ENCODE measurements at places on chromosomes 6 and 20.

DNA sequence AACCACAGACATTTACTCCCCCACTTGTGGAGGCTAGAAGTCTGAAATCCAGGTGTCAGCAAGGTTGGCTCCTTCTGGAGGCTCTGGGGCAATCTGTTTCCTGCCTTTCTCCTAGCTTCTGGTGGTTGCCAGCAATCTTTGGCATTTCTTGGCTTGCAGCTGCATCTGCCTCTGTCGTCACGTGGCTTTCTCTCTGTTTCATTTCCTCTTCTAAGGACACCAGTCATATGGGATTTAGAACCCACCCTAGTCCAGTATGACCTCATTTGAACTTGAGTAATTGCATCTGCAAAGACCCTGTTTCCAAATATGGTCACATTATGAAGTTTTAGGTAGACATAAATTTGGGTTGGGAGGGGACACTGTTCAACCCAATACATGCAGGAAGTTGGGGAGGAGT, 56.2 kb upstream of the EPB41L1 start:
- no peak overlapping the region for H3K4me3 ChIP-seq
- no peak overlapping the region for H3K27ac ChIP-seq
- peaks cover 4% of the 10 kb centered on the region for H3K4me1 ChIP-seq
- peaks cover 64% of the 10 kb centered on the region for H3K27me3 ChIP-seq
- no peaks in the 10 kb centered on the region for H3K36me3 ChIP-seq

DNA sequence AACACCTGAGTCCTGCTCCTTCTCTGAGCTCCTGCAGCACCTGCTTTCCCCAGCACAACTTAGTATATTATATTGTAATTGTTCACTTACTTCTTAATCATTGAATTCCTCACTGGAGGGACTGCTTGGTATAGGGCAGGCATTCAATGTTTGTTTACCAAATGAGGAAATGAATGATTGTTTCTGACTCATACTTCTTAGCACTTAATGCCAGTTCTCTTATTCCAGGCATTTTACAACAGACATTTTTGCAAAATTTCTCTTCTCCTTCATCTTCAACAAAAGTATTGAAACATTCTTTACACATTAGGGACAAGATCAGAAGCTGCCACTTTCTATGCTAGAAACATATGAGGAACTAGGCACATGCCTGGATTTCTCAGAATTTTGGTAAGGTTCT, 119.4 kb downstream of the TBX18 start:
- no peak overlapping the region for H3K27ac ChIP-seq
- no peaks in the 10 kb centered on the region for H3K27me3 ChIP-seq
- no peak for DNase-seq
- no peak overlapping the region for H3K4me3 ChIP-seq

GRCh38 chr6:152598421-152598820, 38.7 kb downstream of the SYNE1 start:
- no peak overlapping the region for H3K27ac ChIP-seq
- H3K4me3 ChIP-seq: no peak overlapping the region
- no peaks in the 10 kb centered on the region for H3K27me3 ChIP-seq
- no peak for DNase-seq
- H3K4me1 ChIP-seq: no peaks in the 10 kb centered on the region

DNA sequence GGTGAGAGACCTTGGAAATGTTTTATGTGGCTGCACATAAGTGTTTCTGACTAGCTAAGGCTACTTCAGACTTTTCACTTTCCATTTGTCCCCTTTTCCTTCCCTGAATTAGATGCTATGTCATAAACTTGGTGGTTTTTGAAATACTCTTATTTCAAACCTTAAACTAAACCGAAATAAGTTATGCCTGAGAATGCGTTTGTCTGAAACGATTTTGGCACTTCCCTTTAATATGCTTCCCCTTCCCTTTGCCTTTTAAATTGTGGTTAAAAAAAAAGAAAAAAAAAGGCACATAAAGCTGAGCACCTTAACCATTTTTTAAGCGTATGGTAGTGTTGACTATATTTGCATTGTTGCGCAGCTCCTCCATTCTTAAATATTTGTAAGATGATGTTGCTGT, 14.3 kb downstream of the ZNF451 start:
- no peak for DNase-seq
- H3K27me3 ChIP-seq: no peaks in the 10 kb centered on the region
- H3K4me3 ChIP-seq: no peak overlapping the region
- H3K27ac ChIP-seq: no peak overlapping the region
- H3K4me1 ChIP-seq: peaks cover 48% of the 10 kb centered on the region

GRCh38 chr20:25254986-25255680, 7.2 kb downstream of the PYGB start:
- H3K36me3 ChIP-seq: peaks cover 24% of the 10 kb centered on the region
- DNase-seq: no peak
- H3K27ac ChIP-seq: no peak overlapping the region
- no peaks in the 10 kb centered on the region for H3K27me3 ChIP-seq

- DNase-seq: no peak
- H3K36me3 ChIP-seq: no peaks in the 10 kb centered on the region
- H3K27me3 ChIP-seq: no peaks in the 10 kb centered on the region
- no peaks in the 10 kb centered on the region for H3K4me1 ChIP-seq
- H3K27ac ChIP-seq: no peak overlapping the region
Measured at GRCh38 chr6:133187657-133188453, 53.3 kb upstream of the EYA4 start.

DNA sequence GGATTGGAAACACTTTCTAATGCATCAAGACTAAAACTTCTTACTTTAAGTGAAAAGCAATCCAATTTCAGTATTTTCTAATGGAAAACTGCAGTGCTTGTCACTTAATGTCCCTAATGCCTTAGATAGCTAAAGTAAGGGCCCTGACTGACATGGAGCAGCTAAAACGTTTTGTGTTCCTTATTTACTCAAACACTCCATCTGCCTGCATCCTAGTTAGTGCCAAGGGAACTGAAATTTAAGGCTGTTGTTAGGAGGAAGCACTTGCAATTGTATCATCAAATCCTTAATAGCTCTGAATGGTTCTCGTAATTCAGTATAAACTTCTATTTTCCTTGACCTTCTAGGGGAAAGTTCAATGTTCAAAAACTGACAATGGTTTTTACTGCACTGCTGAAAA, 127.4 kb downstream of the GJA10 start:
- DNase-seq: no peak
- H3K4me1 ChIP-seq: no peaks in the 10 kb centered on the region
- no peak overlapping the region for H3K4me3 ChIP-seq

- peaks cover 7% of the 10 kb centered on the region for H3K36me3 ChIP-seq
- no peak overlapping the region for H3K4me3 ChIP-seq
- H3K4me1 ChIP-seq: peaks cover 73% of the 10 kb centered on the region
- DNase-seq: no peak
Measured at GRCh38 chr20:49701241-49701790, 12.4 kb downstream of the B4GALT5 start.

DNA sequence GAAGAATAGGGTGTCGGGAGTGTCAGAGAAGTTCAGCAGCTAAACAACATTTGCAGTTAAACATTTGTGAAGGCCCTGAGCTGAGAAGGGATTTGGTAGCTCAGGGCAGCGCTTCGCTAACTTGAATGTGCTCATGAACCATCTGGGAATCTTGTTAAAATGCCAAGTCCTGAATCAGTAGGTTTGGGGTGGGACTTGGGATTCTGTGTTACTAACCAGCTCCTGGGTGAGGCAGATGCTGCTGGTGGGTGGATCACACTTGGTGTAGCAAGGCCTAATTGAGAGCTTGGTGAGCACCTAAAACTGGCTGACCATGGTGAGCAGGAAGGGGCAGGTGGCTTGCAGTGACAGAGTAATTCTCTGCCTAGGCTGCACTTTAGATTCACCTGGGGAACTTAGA, 5.9 kb downstream of the PTPRA start:
- H3K27me3 ChIP-seq: no peaks in the 10 kb centered on the region
- H3K27ac ChIP-seq: no peak overlapping the region
- no peaks in the 10 kb centered on the region for H3K36me3 ChIP-seq
- no peak for DNase-seq

- no peaks in the 10 kb centered on the region for H3K4me1 ChIP-seq
- H3K4me3 ChIP-seq: no peak overlapping the region
- no peak for DNase-seq
- no peaks in the 10 kb centered on the region for H3K36me3 ChIP-seq
Measured at GRCh38 chr6:78749326-78749725, 118.0 kb upstream of the IRAK1BP1 start.

GRCh38 chr6:55250400-55250799, 76.1 kb downstream of the HCRTR2 start:
- no peaks in the 10 kb centered on the region for H3K27me3 ChIP-seq
- no peaks in the 10 kb centered on the region for H3K4me1 ChIP-seq
- no peak for DNase-seq
- no peak overlapping the region for H3K4me3 ChIP-seq
- no peak overlapping the region for H3K27ac ChIP-seq
- H3K36me3 ChIP-seq: no peaks in the 10 kb centered on the region

- H3K36me3 ChIP-seq: peaks cover 74% of the 10 kb centered on the region
- peaks cover 13% of the 10 kb centered on the region for H3K4me1 ChIP-seq
- H3K4me3 ChIP-seq: no peak overlapping the region
- H3K27me3 ChIP-seq: no peaks in the 10 kb centered on the region
- DNase-seq: peak; percentile 56
Measured at GRCh38 chr20:46367967-46368901, 38.2 kb downstream of the ELMO2 start.

DNA sequence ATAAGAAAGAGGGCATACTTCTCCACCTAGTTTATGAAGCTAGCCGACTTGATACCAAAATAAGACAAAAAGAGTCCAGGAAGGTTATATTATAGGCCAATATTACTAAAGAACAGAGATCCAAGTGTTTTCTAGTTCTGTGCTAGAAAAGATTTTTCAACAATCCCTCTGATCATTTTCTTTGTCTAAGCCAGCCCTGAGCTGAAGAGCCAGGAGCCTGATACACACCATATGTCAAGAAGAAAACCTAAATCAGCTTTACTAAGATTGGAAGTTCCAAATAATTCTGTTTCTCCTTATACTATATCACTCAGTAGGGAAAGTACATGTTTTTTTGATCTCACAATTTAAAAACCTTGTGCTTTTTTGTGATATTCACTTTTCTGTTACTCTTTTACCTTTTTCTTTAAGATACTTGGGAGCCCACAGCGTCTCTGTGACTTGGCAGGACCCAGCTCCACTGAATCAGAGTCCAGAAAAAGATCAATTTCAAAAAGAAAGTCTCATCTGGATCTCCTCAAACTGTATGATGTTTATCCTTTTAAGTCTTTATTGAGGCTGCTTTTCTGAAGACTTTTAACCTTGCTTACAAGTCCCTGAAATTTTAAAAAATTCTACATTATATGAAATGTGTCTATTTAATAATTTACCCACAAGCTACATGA, 43.0 kb upstream of the PBOV1 start:
- no peaks in the 10 kb centered on the region for H3K36me3 ChIP-seq
- DNase-seq: no peak
- no peaks in the 10 kb centered on the region for H3K27me3 ChIP-seq
- no peak overlapping the region for H3K27ac ChIP-seq

GRCh38 chr6:112563368-112563767, 216.2 kb downstream of the RFPL4B start:
- no peak overlapping the region for H3K4me3 ChIP-seq
- H3K27me3 ChIP-seq: no peaks in the 10 kb centered on the region
- H3K27ac ChIP-seq: no peak overlapping the region
- peak; percentile 47 for DNase-seq
- H3K4me1 ChIP-seq: no peaks in the 10 kb centered on the region

GRCh38 chr6:155936551-155936950, 480.9 kb upstream of the NOX3 start:
- H3K27ac ChIP-seq: no peak overlapping the region
- H3K4me1 ChIP-seq: no peaks in the 10 kb centered on the region
- H3K27me3 ChIP-seq: no peaks in the 10 kb centered on the region
- H3K36me3 ChIP-seq: no peaks in the 10 kb centered on the region
- no peak overlapping the region for H3K4me3 ChIP-seq
- no peak for DNase-seq

DNA sequence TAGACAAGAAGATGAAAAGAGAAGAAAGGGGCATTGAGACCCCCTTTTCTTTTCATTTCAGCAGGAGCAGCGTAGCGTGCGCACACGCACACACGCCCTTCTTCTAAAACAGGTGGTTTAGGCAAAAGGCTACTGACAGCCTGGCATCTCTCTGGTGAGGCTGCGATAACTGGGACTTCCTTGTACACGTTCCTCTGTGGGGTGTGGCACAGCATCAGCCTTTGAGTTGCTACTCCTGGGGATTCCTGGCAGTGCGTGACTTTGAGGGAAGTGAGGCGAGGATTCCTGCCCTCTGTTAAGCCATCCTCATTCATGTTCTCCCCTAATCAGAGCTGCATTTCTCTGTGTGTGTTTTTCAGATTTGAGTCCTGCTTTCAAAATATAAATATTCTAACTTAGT, 94.7 kb downstream of the TMEM170B start:
- H3K27ac ChIP-seq: no peak overlapping the region
- DNase-seq: no peak
- no peaks in the 10 kb centered on the region for H3K4me1 ChIP-seq
- H3K4me3 ChIP-seq: no peak overlapping the region
